ENCODE measurements at places on chromosomes 5 and 9. TPM values are rescaled to one million over a fixed set of nuclear protein-coding genes. Genes with fewer than 3 reads are reported as not detected.

GRCh38 chr5:39116344-39117170 lies 42.4 kb upstream of the RICTOR start:
- DNase-seq, result no peak

GRCh38 chr5:75611311-75612225 lies at the start of gene ANKDD1B:
TSS of gene ANKDD1B (plus strand) at chr5:75611453. CDS start at chr5:75611635, 182 bp downstream.
- no peak for DNase-seq

GRCh38 chr9:18451406-18451805 lies 22.5 kb upstream of the ADAMTSL1 start:
- no peak for DNase-seq

The MCIDAS gene
- total RNA-seq, result not detected

- DNase-seq, result no peak
Observed at GRCh38 chr5:82160948-82161347, 117.2 kb downstream of the RPS23 start.

The PTPRD gene
- total RNA-seq, result 97.4 TPM

DNA sequence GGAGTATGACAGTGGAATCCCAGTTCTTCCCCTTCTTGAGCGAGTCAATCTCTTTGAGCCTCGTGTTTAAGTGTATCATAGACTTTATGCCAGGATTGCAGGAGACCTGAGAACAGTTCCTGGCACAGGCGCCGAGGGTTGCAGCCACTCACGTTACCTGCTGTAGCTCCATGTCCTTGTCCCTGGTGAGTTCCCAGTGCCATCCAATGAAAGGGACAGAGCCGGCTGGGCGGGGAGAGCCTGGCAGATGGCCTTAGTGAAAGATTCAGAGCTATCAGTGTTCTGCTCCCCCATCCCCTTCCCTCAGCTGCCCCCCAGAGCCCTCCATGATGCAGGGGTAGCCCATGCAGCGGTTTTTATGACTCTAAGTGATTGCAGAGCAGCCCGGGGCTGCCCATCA lies 554.0 kb downstream of the BNC2 start:
- DNase-seq, result no peak

- no peak for DNase-seq
Observed at GRCh38 chr9:121242219-121242958, 25.6 kb upstream of the GSN start.

- DNase-seq, result no peak
Observed at GRCh38 chr9:131111186-131111853, 14.1 kb upstream of the NUP214 start.

DNA sequence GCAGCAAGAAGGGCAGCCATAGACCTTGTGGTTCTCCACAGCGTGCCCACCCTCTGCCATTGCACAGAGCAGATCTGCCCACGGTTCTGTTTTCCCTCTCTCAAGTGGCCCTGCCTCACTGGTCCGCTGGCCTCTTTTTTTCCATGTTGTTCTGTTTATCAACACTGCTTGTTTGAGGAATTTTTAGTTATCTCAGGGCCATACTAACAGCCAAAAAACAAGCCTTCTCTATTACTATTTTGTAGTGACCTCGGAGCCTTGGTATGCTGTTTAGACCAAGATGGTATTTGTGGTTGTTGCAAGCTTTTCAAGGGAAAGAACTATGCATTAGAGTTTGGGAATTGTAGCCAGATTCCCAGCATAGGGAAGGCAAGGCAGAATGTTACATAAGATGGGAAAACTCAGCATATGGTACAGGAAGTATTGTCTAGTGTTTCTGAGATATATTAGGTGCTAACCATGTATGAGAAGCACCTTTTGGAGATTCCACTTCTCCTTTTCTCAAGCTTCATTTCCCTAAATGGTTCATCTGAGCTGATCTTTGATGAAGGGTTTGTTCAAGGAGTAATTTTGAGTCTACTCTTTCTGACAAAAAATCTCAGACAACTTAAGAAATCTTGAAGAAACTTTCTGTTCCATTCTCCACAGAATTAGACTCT lies 54.3 kb downstream of the NUP214 start:
- DNase-seq, result no peak

The TOR1A gene
- total RNA-seq, result 26.3 TPM

GRCh38 chr9:20591223-20591622 lies 31.1 kb downstream of the MLLT3 start:
- DNase-seq, result no peak

The PRR16 gene
- total RNA-seq, result 2.0 TPM

GRCh38 chr9:92890761-92891160 lies 12.9 kb upstream of the ZNF484 start:
- no peak for DNase-seq

- DNase-seq, result no peak
Observed at GRCh38 chr9:20790721-20791120, 106.7 kb downstream of the FOCAD start.

DNA sequence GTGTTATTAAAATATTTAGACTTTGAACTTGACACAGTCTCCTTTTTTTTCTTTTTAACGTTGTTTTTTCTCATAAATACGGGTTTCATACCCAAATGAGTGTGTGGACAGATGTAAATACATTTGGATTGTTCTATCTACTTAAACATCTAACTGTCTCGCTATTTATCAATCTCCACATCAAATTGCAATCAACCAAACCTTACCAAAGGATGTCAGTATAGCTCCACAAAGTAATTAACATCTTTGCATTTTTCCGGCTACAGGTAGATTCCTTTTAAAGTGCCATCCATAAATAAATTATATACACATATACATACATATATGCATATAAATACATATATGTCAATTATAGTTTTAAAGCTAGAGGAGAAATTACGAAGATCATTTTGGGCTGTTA lies 705 bp upstream of the CDH10 start:
- no peak for DNase-seq

The PCDHGB2 gene
- total RNA-seq, result 6.3 TPM
